Activated CD4-positive, alpha-beta T cell treated with anti-CD3 and anti-CD28 coated beads, Interleukin-10, Interleukin-2, amounts not matched to agents 100 ng/mL and 50 ng/mL, durations not matched to agents 16 hours and 8 hours (primary cell): ENCODE measurements at places on chromosomes 7 and 10.

GRCh38 chr7:27151931-27152815 lies at the start of gene HOXA3:
Gene HOXA3, minus strand, starts transcription at chr7:27152583. Its CDS starts 41,943 bp downstream, at chr7:27110640.
- DNase-seq, result no peak

DNA sequence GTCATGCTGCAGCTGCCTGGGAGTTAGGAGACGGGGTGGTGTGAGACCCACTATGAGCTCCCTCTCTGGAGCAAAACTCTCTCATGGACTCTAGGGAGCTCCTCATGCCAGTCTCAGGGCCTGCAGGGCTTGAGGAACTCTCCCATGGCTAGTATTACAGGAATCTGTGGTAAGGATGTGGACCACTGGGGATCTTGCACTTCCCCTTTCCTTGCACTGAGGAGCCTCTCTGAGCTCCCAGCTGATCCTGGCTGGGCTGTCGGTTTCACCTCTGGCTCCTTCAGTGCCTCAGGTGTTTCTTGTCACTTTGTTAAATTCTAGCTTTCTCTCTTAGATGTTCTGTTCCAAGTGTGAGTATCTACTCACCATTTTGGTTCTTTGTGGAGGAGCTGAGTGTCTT lies 71.6 kb upstream of the IMMP2L start:
- DNase-seq, result no peak

DNA sequence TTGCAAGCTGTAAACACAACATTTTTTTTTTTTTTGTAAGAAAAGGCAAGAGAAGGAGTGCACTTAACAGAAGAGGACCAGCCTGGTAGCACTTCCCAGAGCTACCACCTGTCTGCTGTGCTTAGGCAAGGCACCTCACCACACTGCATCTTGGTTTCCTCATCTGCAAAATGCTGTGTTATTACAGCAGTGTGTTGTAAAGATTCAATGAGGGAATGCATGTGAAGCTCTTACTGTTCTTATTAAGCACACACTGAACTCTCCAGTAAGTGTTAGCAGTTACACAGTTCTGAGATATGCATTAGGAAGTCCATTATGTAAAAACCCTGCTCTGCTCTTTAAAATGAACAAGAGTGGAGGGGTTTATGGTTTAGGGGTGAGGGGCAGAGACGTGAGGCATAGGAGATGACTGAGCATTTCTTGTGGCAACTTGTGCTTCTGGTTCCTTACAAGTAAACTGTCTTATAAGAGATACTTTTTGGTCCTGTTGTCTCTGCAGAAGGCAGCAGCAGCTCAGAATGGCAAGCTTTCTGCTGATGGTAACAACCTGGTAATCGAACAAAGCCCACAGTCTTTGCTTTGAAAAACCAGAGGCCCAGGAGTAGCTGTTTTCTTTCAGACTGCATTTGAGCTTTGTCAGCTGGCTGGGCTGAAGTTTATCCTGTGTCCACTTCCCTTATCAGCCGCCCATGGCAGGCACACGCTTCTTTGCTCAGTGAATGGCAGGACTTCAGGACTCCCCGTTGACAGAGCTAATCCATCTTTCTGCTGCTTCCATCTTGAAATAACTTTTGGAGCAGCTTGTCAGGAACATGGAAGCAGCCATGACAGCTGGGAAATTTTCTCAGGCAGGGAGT lies 98.8 kb upstream of the BMPER start:
- DNase-seq, result no peak

- no peak for DNase-seq
Measured at GRCh38 chr10:13917791-13918190, 331.0 kb downstream of the PRPF18 start.

GRCh38 chr7:152106990-152107389 lies 81.5 kb downstream of the GALNT11 start:
- DNase-seq, result no peak

DNA sequence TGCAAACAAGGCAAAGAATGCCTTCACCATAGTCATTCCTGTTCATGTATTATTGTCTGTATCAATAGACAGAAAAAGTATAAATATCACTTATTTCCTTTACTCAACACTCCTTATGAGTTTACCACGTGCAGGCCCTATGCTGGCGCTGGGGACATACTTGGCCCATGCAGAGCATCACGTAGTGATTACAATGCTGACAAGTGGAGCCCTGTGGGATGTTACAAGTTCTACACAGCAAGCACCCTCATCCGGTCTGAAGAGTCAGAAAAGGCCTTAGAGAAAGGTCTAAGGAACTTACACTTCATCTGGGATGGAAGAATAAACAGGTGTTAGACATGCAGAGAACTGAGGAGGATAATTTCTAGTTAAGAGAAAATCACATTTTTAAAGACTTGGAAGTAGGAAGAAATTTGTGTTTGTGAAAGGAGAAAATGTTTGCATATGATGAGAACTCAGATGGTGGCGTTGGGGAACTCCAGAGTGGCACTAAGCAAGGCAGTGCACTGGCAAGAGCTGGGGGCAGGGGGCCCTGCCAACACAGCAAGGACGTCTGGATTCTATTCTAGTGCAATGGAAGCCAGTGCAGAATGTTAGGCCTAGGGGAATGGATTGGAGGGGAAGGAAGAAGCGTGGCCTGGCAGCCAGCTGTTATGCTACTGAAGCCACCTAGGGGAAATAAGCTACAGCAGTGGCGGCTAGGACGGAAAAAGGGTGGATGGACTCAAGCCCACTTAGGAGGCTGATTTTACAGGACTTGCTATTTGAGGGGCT lies 116.2 kb downstream of the ELMO1 start:
- DNase-seq, result no peak

DNA sequence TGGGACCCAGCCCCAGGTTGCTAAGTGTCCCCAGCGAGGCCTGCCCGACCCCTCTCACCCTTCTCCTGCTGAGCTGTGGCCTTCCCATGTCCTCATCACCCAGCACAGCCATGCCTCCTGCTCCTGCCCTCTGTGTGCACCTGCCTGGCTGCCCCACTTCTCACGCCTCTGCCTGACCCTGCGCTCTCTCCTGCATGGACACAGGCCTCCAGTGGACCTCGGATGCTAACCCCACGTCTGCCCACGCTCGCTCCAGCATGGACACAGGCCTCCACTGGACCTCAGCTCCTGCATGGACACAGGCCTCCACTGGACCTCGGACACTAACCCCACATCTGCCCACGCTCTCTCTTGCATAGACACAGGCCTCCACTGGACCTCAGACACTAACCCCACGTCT lies 111.6 kb downstream of the ADARB2 start:
- no peak for DNase-seq

DNA sequence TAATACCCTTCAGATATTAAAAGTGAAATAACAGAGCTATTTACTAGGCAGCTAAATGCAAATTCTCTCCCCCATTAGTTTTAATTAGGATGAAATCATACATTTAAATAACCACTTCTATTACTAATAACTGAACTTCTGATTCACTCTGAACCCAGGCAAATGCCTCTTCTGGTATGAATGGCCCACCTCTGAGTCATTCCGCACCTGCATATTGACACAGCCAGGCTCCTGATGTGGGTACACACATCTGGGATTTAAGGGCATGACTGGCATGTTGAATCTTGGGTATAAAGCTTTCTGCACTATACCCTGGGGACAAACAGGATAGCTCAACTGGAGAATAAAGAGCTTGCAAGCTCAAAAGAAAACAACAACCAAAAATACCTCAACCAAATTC lies 140.9 kb downstream of the AUTS2 start:
- peak; percentile 88 for DNase-seq

- DNase-seq, result no peak
Measured at GRCh38 chr10:109386921-109387320, 536.4 kb downstream of the XPNPEP1 start.

DNA sequence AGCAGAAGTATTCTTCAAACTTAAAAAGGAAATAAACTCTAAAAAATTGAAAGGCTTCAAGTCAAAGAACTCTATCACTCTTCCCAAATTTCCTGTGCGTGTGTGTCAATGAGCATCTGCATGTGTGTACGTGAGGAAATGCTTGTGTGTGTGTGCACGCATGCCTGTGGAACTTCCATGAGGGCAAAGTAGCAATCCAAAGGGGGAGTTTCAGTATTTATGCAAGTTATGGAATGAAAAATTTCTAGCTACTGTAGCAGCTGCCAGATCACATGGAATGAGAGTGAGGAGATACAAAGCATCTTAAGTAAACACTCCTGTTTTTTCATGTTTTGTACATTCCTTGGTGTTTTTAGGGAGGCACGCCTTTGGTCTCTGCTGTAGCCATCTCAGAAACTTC lies 152.6 kb downstream of the RAPGEF5 start:
- DNase-seq, result no peak

DNA sequence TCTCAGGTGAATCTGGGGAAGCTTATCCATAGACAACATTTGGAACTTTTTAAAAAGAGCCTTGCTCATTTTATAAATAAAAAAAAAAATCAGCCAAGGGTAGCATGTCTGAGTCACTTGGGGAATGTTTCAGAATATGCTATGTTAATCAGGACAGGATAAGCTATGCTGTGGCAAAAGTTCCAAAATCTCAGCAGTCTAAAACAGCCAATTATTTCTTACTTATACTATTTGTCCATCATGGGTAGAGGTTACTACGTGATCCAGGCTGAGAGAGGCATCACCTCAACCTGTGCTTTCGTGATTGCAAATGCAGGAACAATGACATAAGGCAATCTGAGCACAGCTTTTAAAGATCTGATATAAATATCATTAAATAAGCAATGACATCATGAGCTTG lies 6.5 kb downstream of the SLC13A1 start:
- no peak for DNase-seq

DNA sequence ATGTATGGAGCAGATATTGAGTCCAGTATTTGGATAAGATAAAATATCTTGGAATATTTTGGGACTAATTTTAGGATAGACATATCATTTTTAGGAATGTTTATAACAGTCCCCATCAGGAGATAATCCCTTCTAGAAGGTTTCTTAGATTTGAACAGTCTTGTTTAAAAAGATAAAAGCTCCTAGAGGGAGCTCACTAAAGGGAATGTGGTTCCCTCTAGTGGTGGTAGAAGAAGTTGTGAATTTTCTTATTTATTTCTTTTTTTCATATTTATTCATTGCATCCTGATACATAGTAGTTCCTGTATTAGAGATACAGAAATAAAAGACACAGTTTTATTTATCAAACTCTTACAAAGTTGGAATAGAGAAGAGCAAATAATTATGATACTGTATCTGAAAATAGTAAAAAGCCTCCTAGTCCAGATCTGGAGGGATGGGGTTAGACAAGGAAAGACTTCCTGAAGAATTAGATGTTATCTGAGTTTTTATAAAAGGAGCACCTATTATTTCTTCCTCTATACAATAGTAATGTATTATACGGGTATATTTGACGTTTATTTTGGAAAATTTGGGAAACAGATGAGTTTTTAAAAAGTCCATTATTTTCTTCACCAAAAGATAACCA lies 24.5 kb upstream of the KLF14 start:
- peak; percentile 41 for DNase-seq

DNA sequence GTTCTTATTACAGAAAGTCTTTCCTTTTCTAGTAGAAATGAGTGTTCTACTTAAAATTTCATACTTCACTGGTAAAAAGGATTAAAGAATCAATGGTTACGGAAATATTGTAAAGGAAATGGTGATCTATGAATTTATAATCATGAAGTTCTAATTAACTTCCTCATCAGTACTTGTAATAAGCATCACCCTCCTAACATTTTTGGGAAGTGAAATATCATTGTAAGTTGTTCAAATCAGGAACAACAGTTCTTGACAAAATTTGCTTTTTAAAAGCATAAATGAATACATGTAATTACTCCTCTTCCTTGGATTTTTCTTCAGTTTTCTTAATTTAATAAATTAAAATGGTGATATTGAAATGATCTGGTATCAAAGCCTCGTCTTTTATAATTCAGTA lies 5.6 kb upstream of the PCGF5 start:
- DNase-seq, result no peak

DNA sequence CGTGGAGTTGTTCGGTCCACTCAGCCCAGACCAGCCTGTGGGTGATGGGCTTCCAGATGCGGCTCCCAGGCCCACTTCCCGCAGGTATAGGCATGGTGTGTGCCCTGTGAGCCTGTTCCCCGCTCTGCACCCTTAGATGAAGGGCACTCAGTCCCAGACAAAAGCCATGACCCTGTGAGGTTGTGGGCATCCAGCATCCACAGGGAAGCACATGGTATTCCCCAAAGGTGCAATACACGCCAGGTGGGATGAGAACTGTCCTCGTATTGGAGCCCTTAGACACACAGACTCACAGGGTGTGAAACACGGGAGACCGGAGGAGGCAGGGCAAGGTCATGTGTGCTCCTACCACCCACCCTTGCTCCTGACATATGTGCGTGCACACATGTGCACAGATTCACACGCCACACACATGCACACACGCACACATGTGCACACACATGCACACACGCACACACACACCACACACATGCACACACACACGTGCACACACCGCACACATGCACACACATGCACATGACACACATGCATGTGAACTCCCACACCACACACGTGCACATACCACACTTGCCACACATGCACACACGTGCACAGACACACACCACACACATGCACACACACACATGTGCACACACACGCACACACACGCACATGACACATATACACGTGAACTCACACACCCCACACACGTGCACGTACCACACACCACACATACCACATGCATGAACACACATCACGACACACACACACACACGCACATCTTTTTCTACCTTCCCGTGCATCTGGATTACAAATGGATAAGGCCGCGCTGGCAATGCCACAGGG lies 319.4 kb downstream of the WDR37 start:
- no peak for DNase-seq

DNA sequence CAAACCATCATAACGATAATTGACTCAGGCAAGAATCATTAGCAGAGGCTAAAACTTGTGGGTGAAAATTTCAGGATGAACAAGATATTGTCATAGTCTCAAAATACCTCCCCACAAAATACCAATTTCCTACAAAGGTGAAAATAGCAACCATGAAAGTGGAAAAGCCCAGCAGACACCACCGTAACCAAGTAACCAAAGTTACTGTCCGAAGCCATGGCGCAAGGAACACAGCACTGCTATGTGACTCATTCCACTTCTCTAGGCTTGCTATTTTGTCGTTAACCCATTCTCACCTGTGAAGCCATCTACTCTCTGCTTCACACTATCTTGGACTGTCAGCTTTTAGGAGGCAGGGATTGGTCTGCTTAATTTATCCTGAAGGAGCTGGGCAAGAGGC lies 113.8 kb upstream of the CACUL1 start:
- peak; percentile 55 for DNase-seq

GRCh38 chr10:7610651-7611389 lies 55.9 kb downstream of the ITIH5 start:
- no peak for DNase-seq

GRCh38 chr10:114271075-114271778 lies 32.2 kb downstream of the VWA2 start:
- DNase-seq, result no peak

GRCh38 chr10:6743291-6743849 lies 163.3 kb upstream of the PRKCQ start:
- no peak for DNase-seq

DNA sequence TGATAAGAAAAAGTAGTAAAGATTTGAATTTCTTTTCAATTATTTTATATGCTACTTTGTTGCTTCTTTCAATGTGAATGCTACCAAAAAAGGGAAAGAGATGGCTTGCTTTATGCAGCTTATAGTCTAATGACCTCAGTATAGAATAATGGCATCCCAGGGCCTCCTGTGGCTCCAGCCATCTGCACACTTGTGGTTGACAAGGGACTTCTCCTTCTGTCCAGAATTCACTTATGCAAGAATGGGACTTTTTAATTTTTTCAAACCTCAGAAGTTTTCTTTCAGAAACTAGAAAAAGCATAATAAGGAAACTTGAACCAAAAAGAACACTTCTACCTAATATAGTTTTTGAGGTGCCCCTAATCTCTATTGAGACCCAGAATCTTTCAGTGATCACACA lies 310.9 kb downstream of the CTNNA3 start:
- no peak for DNase-seq

- DNase-seq, result no peak
Measured at GRCh38 chr10:23643111-23643780, 204.4 kb downstream of the OTUD1 start.

GRCh38 chr10:2222631-2223030 lies 485.3 kb upstream of the ADARB2 start:
- DNase-seq, result no peak
